ENCODE measurements at places on chromosomes 3 and 15.

DNA sequence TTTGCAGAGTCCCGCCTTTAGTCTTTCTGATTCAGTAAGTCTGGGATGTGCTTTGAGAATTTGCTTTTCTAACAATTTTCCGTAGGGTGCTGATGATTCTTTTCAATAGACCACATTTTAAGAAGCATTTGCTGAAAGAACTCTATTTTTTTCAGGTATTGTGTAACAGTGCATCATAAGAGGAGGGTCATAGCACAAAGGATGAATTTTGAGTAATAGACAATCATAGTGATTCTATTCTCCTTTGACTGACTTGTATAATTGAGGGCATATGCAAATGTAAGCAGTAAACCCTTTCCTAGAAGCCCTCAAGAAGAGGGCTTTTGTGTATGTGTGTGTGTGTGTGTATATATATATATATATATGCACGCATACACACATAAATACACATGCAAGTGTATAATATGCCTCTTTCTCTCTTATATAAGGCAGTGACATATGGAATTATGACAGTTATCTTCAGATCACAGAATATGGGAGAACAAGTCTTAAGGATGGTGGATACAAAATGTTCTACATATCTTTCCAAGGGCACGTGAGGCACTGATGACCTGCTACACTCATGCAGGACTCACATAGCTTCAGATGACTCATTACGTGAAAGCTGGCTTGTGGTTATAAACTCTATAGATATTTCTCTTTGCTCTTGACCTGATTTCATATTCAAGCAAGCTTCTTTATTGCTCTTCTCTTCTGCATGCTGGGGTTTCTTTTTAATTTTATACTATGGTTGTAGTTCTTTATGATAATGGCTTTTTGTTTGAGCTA lies 6.5 kb upstream of the PLSCR1 start:
- DNase-seq = no peak

DNA sequence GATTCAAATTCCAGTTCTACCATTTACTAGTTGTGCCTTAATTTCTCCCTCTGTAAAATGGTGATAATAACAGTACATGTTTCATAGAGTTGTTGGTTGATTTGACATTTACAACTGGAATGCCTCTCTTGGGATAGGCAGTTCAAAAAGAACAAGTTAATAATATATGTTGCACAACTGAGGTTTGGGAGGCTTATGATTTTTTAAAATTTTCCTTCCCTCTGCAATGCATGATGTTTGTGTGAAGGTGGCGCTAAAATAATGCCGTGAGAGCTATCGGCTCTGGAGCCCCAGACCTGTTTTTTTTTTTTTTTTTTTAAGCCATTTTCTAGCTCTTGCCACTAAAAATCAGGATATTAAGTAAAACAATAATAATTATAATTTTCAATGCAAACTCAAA lies 18.6 kb downstream of the DNAJB11 start:
- DNase-seq = no peak

DNA sequence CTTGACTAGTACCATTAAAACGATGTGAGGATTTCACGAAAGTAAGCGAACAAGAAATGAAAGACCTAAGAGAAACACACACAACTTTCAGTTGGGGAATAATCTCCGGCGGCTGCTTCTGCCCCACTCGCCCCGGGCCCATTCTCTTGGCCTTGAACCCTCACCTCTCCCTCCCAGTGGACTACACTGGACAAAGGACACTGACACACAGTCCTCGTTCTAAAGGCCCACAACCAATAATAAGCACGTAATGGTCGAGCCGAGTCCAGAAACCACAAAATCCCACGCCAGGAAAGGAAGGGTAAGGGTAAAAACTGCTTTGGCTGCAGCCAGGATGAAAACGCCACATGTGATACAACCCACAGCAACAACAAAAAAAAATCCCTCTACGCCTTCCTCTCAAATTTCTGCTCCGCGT lies 469 bp downstream of the ZNF770 start:
- DNase-seq = no peak

DNA sequence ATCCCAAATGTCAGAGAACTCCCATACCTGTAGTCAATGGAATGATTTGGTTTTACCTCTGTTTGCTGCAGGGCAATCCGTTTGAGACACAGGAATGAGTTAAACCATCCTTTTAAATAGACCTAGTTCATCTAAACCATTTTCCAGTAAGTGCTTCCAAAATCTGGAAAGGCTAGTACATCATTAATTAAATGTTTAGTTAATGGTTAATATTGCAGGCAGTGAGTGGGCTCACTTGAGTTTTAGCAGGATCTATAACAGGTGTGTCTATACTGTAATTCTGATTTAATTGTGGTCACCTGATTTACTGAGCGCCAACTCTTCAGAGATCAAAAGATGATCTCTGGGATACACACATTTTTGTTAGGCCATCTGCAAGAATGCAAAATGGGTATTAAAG lies 353.9 kb upstream of the ROPN1 start:
- no peak for DNase-seq

DNA sequence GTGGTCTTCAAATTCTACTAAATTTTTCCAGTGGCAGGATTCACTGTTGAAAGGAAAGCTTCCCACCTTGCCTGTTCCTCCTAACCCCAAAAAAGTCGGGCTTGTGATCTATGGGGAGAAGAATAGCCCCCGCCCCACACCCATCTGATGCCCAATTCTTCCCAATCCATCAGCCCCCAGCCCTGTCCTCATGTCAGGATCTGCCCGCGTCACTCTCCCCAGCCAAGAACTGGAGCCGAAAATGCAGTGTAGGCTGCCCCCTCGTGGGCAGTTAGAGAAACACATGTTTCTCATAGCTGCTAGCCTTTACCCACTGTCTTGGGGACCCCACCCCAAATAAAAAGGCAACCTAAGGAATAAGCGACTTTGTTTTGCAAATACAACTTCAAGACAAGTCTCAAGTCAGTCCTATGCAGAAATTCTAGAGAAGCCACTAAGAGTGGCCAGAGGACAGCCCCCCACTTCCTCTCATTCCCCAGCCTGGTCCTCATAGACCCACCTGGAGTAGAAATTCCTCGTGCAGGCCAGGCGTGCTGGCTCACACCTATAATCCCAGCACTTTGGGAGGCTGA lies 13.0 kb upstream of the CSK start:
- peak; percentile 53 for DNase-seq

GRCh38 chr3:179967622-179968021 lies 69.1 kb downstream of the PEX5L start:
- DNase-seq = no peak

DNA sequence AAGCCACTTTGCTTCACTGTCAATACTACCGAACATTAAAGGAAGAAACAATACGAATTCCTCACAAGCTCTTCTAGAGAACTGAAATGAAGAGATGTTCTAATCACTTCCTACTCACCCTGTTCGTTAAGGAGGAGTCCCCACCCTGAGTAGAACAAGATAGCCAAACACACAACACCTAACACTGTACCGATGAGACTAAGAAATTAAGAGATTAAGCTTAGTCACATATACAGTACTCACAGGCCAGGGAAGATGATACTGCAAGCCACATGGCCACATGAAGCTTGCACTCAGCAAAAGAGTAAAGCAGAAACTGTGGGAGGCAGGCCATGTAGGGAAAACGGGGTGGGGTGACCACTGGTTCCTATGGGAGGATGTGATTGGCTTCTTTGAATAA lies 48.0 kb downstream of the CGGBP1 start:
- no peak for DNase-seq

Data from tibial nerve (tissue), 4 donors.